Stimulated activated CD8-positive, alpha-beta memory T cell treated with anti-CD3 and anti-CD28 coated beads, Interleukin-12 subunit alpha, Interleukin-12 subunit beta, amount 100 ng/mL, for 4 hours (primary cell): ENCODE measurements at places on chromosomes 1 and 21.

DNA sequence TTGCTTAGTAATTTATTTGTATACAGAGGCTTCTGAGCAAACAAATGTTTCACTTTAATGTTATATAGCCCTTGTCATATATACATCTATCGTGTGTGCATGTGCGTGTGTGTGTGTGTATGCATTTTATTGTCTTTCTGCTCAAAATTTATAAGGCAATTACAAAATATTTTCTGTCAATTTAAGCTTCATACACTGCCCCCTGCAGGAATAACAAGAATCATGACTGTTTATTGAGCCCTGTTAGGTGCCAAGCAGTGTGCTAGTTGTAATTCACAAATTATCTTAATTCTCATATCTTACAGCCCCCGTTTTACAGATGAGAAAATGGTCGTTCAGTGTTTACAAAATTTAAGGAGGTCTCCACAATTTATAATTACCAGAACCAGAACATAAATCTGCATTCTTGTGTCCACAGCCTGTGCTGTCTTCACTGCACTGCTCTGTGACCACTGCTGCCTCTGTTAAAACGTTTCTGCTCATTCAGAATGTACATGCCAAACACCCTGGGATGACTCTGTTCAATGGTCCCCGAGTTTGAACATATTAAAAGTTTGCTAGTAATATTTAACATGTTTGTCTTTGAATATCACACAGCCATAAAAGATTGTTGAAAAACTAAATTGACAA is 181.3 kb downstream of the ATP6V1G3 start:
- no peak for DNase-seq

- no peak for DNase-seq
Measured at GRCh38 chr1:112954017-112954650, 1.9 kb downstream of the SLC16A1 start.

- DNase-seq = no peak
Measured at GRCh38 chr1:116218922-116219321, 107.7 kb downstream of the MAB21L3 start.

DNA sequence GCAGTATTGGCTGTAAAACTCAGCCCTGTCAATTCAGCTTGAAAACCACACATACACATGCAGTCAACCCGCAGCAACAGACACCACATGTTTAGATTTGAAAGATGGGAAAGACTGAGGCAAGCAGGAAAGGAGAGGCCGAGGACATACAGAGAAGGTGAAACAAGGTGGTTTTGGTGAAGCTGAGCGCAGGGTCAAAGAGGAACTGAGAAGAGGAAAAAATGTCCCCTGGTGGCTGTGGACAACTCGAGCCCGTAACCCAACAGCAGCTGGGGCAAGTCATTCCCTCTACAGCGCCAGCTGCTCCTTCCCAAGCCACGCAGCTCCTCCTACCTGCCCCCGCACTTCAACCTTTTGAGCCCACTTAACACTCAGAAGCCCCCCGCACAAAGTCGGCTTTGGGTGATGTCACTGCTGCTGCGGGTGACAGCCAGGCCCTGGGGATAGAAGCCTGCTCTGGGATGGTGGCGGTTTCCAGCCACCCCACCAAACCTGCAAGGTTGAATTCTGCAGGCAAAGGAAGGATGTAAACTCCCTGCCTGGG is 63.0 kb downstream of the KCNN3 start:
- DNase-seq = no peak

DNA sequence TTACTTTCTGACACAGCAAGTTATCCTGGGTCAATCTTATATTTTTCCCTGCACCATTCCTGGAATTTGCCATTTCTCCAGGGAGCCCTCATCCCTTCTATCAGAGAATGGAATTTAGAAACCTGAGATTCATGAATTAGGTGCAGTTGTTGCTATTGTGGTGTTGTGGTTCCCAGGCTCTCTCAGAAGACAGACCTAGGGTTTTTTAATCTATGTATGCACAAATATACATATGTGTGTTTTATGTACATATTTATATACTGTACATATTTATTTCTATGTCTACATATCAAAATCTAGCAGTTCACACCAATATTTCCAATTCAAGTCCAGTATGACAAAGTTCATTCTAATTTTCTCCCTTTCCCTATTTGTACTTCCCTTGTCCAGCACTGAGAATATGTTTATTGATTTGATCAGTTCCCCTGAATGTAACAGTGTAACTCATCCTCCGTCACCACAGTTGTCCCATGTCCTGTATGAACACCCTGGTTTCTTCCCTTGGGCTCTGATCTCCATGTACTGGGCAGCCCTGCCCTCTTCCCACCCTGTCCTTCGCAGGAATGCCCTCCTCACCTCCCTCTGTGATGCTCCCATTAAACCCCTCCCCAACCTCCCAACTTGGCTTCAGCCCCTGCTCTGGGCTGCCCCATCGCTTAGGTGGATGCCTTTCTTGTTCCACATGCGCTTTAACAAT is 145.5 kb downstream of the VPS13D start:
- no peak for DNase-seq

DNA sequence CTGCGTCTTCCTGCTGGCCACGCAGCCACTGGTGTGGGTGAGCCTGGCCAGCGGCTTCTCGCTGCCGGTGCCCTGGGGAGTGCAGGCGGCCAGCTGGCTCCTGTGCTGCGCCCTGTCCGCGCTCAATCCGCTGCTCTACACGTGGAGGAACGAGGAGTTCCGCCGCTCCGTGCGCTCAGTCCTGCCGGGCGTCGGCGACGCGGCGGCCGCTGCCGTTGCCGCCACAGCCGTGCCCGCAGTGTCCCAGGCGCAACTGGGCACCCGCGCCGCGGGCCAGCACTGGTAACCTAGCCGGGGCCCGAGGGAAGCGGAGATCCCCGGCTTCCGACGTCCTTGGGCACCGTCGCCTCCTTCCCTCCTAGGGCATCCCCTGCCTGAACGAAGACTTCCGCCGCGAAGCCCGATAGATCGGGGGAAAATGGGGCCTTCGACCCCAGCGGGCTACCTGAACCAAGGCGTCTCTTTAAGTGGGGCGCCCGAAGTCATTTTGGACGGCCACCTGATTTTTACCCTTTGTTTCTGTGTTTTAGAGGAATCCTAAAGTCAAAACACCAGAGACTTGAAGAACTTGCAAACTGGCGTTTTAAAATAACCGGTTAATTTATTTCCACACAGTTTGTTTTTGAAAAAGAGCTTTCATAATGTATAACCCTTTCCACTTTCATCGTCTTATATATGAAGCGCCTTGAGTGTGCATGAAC is 2.0 kb downstream of the GPR88 start:
- DNase-seq = no peak

- no peak for DNase-seq
Measured at GRCh38 chr1:162663086-162663485, 30.8 kb downstream of the DDR2 start.

- no peak for DNase-seq
Measured at GRCh38 chr1:221881805-221882581, 140.1 kb upstream of the DUSP10 start.

GRCh38 chr1:7596126-7596965 is 174.8 kb upstream of the VAMP3 start:
- no peak for DNase-seq

DNA sequence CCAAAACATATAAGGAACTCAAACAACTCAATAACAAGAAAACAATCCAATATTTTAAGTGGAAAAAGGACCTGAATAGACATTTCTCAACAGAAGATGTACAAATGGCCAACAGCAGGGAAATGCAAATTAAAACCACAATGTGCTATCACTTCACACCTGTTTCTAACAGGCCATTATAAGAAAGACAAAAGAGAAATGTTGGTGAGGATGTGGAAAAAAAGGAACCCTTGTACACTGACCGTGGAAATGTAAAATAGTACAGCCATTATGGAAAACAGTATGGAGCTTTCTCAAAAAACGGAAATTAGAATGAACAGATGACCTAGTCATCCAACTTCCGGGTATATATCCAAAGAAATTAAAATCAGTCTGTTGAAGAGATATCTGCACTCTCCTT is 37.8 kb upstream of the CD2 start:
- DNase-seq = no peak

DNA sequence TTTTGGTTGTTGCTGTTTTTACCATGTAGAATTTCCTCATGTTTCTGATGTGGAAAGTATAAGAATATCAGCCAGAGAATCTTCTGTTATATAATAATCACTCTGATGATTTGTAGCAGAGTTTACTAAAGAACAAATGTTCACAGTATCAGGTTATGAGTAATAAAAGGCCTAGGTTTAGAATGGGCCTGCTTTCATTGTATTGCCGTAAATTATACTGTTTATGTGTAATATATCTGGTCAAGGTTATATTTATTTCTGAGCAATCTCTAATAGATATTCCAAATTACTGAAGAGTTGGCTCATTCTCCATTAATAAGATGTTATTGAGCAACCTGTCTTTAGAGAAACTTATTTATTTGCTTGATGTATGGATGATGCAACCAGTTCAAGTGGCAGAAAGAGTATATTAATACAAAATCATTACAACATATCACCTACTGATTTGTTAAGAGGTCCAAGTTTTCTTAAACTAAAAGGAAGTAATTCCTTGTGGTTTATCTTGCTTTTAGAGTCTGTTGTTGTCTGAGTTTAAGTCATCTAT is 649.4 kb upstream of the CXADR start:
- no peak for DNase-seq

- no peak for DNase-seq
Measured at GRCh38 chr1:79694241-79694640, 687.7 kb upstream of the ADGRL4 start.

- DNase-seq = peak; percentile 17
Measured at GRCh38 chr1:212012034-212012740, 23.2 kb downstream of the INTS7 start.

GRCh38 chr1:14549897-14550620 is 48.4 kb upstream of the KAZN start:
- DNase-seq = no peak

DNA sequence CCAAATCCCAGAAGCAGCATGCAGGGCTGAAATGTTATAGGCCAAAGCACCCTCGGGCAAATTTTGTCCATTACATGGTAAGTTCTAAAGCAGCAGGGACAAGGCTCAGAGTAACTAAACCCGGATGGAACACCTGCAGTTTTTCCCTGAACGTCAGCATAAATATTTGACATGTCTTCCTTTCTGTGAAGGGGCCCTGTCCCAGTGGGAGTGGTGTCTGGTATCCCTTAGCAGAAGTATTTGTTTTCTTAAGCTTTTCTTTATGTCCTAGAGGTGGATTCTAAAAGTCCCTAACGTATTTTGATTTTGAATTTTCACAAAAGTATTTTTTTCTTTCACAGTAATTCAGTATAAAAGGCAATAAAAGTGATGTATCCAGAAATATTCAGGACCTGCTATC is 223.9 kb downstream of the ST6GALNAC3 start:
- DNase-seq = no peak

- DNase-seq = no peak
Measured at GRCh38 chr1:240492832-240493440, 119.0 kb downstream of the GREM2 start.

DNA sequence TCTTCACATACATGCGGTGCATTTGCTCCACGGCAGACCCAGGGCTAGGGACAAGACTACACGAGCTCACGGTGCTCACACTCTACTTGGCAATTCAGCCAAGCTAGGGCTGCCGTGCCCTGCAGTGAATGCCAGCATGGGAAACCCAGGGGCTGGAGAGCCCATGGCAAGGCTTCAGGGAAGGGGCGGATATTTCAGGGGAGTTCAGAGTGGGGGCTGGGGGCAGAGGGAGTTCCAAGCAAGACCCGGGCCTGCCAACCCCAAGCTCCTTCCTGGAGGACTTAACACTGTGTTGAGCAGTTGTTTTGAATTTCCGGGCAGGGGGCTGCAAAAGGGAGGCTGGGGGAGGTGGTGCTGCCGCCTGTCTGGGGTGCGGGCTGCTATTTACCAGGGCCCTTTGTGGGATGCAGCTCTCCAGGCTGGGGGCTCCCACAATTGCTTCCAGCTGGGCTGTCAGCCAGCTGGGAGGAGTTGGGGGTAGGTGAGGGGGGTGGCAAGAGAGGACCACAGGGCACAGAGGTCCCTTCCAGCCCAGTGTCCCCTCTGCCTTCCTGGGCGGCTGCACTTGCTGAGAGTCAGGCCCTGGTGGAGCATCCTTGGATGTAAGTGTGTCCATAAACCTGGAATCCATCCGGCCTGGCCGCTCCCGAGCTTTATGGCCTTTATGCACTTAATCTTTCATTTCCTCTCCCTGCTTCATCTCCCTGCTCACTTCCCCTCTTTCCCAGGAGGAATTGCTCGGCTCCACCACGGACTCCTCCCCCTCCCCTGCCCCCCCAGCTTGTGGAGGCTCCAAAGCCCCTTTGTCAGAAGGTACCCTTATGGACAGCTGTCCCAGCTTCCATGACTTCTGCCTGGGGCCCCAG is 55.8 kb upstream of the SSBP3 start:
- DNase-seq = no peak

- no peak for DNase-seq
Measured at GRCh38 chr1:70675737-70676156, 264.7 kb downstream of the CTH start.

- no peak for DNase-seq
Measured at GRCh38 chr21:40830836-40831235, 16.1 kb downstream of the DSCAM start.

- no peak for DNase-seq
Measured at GRCh38 chr21:45982758-45983648, 1.4 kb downstream of the COL6A1 start.

DNA sequence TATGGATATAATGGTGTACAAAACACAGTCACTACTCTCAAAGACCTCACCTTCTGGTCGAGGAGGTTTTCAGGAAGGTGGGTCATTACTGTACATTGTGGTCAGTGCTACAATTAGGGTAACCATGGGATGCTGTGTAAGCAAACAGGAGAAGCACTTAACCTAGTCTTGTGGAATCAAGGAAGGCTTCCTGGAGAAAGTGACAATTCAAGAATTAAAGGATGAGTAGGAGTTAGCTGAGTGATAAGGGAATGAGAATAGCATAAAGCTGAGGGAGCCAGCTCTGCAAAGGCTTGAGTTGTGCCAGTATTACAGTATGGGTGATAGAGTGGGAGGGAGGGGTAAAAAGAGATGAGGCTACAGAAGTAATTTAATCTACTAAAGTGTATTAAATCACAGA is 17.2 kb downstream of the NEXN start:
- DNase-seq = no peak

DNA sequence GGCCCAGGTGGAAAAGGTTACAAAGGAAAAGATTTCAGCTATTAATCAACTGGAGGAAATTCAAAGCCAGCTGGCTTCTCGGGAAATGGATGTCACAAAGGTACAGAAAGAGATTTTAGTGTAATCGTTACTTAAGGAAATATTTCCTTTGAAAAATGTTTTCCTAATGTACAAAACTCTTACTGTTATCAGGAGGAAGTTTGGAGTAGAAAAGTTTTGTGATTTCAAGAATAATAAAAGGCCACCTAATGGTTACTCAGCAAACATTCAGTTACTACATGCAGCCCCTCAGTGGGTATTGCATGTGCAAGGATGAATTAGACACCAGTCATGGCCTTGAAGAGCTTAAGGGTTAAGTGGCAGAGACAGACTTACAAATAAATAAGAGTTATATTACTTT is 85.2 kb downstream of the SDCCAG8 start:
- DNase-seq = no peak

DNA sequence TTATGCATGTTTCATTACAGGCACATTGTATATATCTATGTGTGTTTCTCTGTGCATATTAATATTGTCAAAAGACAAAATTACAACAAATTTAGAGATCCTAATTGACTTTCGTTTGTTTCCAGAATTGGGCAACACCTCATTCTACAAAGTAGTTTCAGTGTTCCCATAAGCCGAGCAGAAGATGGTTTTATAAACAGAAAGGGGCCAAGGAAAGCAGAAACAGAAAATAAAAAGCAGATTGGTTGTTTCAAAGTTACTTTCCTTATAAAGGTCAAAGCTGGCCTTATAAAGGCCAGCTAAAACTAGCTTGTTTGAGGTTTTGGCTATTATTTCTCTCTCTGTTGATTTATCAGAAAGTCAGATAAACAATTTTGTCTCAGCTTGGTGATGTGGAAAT is 116.2 kb upstream of the FGGY start:
- no peak for DNase-seq

- no peak for DNase-seq
Measured at GRCh38 chr1:64310760-64311159, 107.3 kb downstream of the UBE2U start.
